ENCODE measurements at places on chromosomes 16 and 17. TPM values are rescaled to one million over a fixed set of nuclear protein-coding genes. Genes with fewer than 3 reads are reported as not detected.

- H3K4me3 ChIP-seq: no peak overlapping the region
- H3K27ac ChIP-seq: no peak overlapping the region
- no peak for DNase-seq
- H3K27me3 ChIP-seq: no peaks in the 10 kb centered on the region
- H3K36me3 ChIP-seq: peaks cover 12% of the 10 kb centered on the region
These were observed 43.3 kb upstream of the ULK2 start for GRCh38 chr17:19911033-19911432.

Gene SYCE1L
- polyA plus RNA-seq: not detected

Gene STH
- not detected for polyA plus RNA-seq

Gene STAC2
- not detected for polyA plus RNA-seq

Gene PYDC1
- not detected for polyA plus RNA-seq

Gene MED9
- polyA plus RNA-seq: 25.9 TPM

Measured in naive B cell (primary cell).